ENCODE measurements at places on chromosomes 2 and 18. TPM values are rescaled to one million over a fixed set of nuclear protein-coding genes. Genes with fewer than 3 reads are reported as not detected.

Gene ZNF396
- total RNA-seq = 0.60 TPM

DNA sequence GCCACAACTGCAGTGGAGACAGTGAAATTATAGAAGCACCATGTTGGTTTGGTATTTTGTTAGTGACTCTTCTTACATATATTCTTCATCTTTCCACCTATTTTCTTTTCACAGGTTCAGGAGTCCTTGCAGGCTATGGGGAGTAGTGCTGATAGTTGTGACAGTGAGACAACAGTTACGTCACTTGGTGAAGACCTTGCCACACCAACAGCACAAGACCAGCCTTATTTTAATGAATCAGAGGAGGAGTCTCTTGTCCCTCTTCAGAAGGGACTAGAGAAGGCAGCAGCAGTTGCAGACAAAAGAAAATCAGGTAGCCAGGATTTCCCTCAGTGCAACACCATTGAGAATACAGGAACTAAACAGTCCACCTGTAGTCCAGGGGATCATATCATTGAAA is 23.6 kb downstream of the ITPRID2 start:
- H3K4me1 ChIP-seq = peaks cover 7% of the 10 kb centered on the region
- H3K27me3 ChIP-seq = no peaks in the 10 kb centered on the region
- H3K36me3 ChIP-seq = peaks cover 42% of the 10 kb centered on the region
- H3K4me3 ChIP-seq = no peak overlapping the region

Gene DNAH6
- 0.12 TPM for total RNA-seq

DNA sequence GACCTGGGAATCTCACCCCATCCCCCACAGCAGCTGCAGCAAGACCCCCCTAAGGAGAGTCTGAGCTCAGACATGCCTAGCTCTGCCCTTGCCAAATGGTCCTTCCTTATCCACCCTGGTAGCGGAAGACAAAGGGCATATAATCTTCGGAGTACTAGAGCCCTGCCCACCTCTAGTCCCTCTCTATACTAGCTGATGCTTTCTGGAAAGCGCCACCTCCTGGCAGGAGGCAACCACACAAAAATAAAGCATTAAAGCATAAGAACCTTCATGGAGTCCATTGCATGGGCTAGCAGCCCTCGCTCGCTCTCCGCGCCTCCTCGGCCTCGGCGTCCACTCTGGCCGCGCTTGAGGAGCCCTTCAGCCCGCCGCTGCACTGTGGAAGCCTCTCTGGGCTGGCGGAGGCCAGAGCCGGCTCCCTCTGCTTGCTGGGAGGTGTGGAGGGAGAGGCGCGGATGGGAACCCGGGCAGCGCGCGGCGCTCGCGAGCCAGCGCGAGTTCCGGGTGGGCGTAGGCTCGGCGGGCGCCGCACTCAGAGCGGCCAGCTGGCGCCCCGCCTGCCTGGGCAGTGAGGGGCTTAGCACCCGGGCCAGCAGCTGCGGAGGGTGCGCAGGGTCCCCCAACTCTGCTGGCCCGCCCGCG is 941.2 kb downstream of the SUCLG1 start:
- no peaks in the 10 kb centered on the region for H3K4me1 ChIP-seq
- no peaks in the 10 kb centered on the region for H3K36me3 ChIP-seq
- H3K27me3 ChIP-seq = no peaks in the 10 kb centered on the region
- DNase-seq = no peak
- H3K27ac ChIP-seq = no peak overlapping the region

Gene SGO2
- 20.9 TPM for total RNA-seq

Gene ATP6V1B1
- not detected for total RNA-seq

- H3K27me3 ChIP-seq = no peaks in the 10 kb centered on the region
- no peak overlapping the region for H3K27ac ChIP-seq
- H3K4me1 ChIP-seq = peaks cover 22% of the 10 kb centered on the region
- H3K4me3 ChIP-seq = no peak overlapping the region
Measured at GRCh38 chr18:62877411-62878221, 162.3 kb downstream of the PHLPP1 start.

GRCh38 chr2:118055512-118056164 is 32.6 kb upstream of the INSIG2 start:
- DNase-seq = no peak
- no peak overlapping the region for H3K27ac ChIP-seq
- H3K4me1 ChIP-seq = peaks cover 8% of the 10 kb centered on the region
- H3K27me3 ChIP-seq = peaks cover 15% of the 10 kb centered on the region
- no peaks in the 10 kb centered on the region for H3K36me3 ChIP-seq

DNA sequence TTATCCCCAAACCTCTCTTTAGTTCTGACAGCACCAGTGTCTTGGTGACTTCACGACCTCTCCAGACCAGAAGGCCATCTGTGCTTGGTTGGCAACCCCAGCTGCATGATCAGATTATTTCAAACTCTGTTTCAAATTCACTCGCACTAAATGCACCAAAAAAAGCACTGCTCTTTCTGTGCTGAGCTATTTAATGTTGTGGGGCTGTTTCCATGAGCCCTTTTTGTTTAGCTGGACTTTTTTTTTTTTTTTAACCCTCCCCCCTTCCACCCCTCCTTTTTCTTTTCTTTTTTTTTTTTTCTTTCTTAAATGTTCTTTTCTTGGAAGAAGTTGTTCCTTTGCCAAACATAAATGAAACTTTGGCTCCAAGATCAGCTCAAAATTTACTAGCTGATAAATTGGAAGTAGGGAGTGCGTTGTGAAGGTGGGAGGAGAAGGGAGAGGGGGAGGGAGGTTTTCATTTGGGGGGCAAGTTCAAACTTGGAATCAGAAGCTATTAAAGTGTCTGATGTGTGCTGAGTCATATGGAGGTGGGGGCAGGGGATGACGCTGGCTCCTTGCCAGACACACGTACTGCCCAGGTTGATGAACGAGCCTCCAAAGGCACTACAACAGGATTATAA is 543.0 kb upstream of the TNP1 start:
- no peak overlapping the region for H3K4me3 ChIP-seq
- H3K27ac ChIP-seq = no peak overlapping the region
- H3K27me3 ChIP-seq = peaks cover 2% of the 10 kb centered on the region
- peaks cover 5% of the 10 kb centered on the region for H3K4me1 ChIP-seq

Gene PAIP2B
- 0.44 TPM for total RNA-seq

- peak within 1 kb of the TSS; percentile 40 for H3K27ac ChIP-seq
- DNase-seq = peak; percentile 14
- H3K4me3 ChIP-seq = peak within 1 kb of the TSS; percentile 74
- H3K27me3 ChIP-seq = peaks cover 91% of the 10 kb centered on the region
- H3K36me3 ChIP-seq = peaks cover 2% of the 10 kb centered on the region
Measured at GRCh38 chr2:66434679-66435548, at the start of gene MEIS1. MEIS1 (plus strand) TSS chr2:66435125; CDS start chr2:66435857, 732 bp downstream.

GRCh38 chr2:177882501-177882900 is 190.1 kb downstream of the PDE11A start:
- DNase-seq = no peak
- H3K27me3 ChIP-seq = peaks cover 10% of the 10 kb centered on the region
- no peaks in the 10 kb centered on the region for H3K4me1 ChIP-seq
- H3K36me3 ChIP-seq = no peaks in the 10 kb centered on the region
- no peak overlapping the region for H3K27ac ChIP-seq
- H3K4me3 ChIP-seq = no peak overlapping the region

GRCh38 chr2:24205131-24205530 is 30.3 kb downstream of the FAM228A start:
- no peak overlapping the region for H3K27ac ChIP-seq
- H3K36me3 ChIP-seq = peaks cover 28% of the 10 kb centered on the region
- no peak for DNase-seq
- H3K4me1 ChIP-seq = no peaks in the 10 kb centered on the region

DNA sequence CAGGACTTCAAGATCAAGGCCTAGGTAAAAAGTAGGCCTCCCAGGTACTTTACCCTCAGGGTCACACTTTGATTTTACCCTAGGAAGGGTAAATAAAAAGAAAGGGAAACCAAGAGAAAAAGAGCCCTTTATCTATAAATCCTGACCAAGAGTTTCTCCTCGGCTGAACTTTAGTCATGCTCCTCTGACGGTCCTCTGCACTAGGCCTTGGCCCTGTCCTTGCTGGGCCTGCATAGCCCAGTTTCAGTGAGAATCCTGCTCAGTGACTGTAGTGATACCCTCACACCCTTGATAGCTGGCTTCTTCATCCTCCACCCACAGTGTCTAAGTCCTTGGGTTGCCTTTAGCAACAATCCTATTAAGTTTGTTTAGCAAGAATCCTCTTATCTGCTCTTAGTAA is 20.5 kb upstream of the ITSN2 start:
- no peaks in the 10 kb centered on the region for H3K4me1 ChIP-seq
- no peak overlapping the region for H3K4me3 ChIP-seq
- DNase-seq = no peak
- H3K27ac ChIP-seq = no peak overlapping the region

GRCh38 chr2:158407031-158407430 is 49.5 kb downstream of the CCDC148 start:
- DNase-seq = no peak
- H3K4me1 ChIP-seq = no peaks in the 10 kb centered on the region
- H3K36me3 ChIP-seq = no peaks in the 10 kb centered on the region
- peaks cover 6% of the 10 kb centered on the region for H3K27me3 ChIP-seq
- no peak overlapping the region for H3K27ac ChIP-seq

DNA sequence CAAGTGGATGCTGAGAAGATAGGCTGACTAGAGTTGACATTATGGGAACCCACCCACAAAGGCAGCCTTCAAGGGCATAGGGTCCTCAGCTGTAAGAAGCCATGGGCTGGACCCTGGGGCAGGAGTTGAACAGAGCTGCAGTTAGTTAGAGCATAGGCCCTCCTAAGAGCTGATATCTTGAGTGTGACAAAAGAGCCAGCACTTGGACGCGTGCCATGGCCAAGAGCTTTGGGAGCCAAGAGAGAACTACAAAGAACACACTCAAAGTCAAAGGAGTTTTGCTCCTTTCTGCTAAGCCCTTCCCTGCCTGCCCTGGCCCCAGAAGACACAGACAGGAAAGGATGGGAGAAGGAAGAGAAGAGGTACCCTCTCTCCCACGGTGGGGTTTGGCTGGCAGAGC is 29.9 kb upstream of the AGAP1 start:
- H3K4me3 ChIP-seq = no peak overlapping the region
- H3K4me1 ChIP-seq = no peaks in the 10 kb centered on the region
- no peak overlapping the region for H3K27ac ChIP-seq
- no peaks in the 10 kb centered on the region for H3K27me3 ChIP-seq
- no peak for DNase-seq

DNA sequence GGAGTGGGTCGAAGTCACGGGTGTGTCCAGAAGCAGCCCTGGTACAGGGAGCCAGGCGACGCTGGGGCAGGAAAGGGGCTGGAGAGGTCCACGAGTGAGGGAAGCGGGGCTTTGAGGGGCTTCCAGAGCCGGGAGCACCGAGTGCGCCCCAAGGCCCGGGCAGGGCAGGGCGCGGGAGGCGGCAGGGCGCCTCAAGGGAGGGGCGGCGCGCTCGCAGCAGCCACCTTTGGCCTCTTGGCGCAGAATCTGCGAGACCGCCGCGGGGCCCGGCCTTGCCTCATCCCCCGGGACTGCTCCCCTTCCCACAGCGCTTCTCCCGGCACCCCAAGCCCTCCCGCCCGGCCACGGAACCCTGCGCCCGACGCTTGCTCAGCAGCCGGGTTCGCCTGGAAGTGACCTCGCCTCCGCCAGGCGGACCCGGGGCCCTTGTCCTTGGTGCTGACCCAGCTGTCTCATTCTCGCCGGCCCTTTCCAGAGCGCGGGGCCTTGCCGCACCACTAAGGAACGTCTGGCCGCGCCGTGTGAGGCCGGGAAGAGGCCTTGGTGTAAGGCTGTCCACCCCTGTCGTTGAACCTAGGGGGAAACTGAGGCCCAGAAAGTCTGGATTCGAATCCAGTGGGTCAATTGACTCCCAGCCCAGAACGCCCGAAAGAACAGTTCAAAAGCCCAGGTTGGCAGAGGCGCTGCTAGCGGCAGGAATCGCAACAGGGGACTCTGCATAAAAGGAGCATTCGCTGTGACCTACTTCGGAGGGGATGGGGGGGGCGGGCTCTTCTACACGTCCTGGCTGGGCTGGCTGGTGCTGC is 584 bp upstream of the DNER start:
- H3K4me1 ChIP-seq = no peaks in the 10 kb centered on the region
- H3K36me3 ChIP-seq = no peaks in the 10 kb centered on the region
- H3K4me3 ChIP-seq = no peak overlapping the region
- H3K27me3 ChIP-seq = peaks cover 64% of the 10 kb centered on the region

- H3K27ac ChIP-seq = no peak overlapping the region
- H3K4me1 ChIP-seq = peaks cover 44% of the 10 kb centered on the region
- no peak overlapping the region for H3K4me3 ChIP-seq
- peaks cover 24% of the 10 kb centered on the region for H3K27me3 ChIP-seq
Measured at GRCh38 chr18:62721839-62722795, 6.8 kb downstream of the PHLPP1 start.

Gene DLGAP1
- 0.36 TPM for total RNA-seq

Gene RPS27A
- total RNA-seq = 949 TPM

GRCh38 chr18:76264198-76264875 is 230.7 kb downstream of the ZNF516 start:
- no peaks in the 10 kb centered on the region for H3K36me3 ChIP-seq
- H3K27ac ChIP-seq = no peak overlapping the region
- DNase-seq = no peak

GRCh38 chr2:102618452-102619413 is 620 bp upstream of the SLC9A2 start:
- no peaks in the 10 kb centered on the region for H3K36me3 ChIP-seq
- no peak for DNase-seq
- H3K4me1 ChIP-seq = peaks cover 9% of the 10 kb centered on the region
- H3K4me3 ChIP-seq = peak overlapping the region; percentile 70

DNA sequence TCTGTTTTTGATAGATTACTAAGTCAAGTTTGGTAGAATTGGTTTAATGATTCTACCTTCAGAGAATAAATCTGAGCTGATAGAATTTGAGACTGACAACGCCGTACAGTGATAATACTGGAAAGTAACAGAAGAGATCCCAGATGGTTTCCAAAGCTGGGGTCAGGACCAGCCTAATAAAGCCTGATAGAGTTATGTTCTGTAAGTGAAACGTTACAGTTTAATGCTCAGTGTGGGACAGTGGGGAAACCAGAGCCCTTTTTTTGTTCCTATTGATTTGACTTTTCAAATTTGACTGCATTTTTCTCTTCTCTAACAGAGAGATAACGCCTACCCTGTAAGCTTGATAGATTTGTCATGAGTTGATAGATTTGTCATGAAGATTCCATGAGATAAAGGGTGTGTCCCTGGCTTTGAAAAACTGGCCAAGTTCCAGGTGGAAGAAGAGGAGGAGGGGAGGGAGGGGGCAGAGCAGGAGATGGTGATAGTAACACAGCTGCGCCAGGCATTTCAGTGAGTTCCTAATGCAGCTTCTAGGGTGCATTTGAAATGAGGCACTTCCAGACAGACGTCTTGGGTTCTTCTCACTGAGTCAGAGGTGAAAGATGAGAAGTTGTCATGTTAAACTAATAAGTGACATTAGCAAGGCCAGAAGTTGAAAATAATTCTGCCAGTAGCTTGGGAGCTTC is 65.1 kb downstream of the CERS6 start:
- H3K27ac ChIP-seq = no peak overlapping the region
- peaks cover 2% of the 10 kb centered on the region for H3K36me3 ChIP-seq
- no peaks in the 10 kb centered on the region for H3K27me3 ChIP-seq
- no peak overlapping the region for H3K4me3 ChIP-seq
- no peak for DNase-seq

DNA sequence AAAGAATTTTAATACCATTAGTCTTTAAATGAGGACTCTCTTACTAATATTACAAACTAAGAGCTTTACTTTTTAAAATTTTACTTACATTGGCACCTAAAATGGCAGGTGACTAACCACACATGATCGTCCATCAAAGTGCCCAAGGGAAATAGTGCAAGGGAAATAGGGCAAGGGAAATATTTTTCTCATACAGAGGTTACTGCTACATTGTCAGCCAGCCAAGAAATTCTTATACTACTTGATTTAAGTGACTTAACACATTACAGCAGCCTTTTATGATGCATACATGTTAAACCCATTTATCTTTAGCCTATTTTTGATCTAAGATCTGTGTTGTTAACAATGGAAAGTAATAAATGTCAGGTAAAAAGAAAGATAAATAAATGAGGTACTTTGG is 587.2 kb upstream of the PKDCC start:
- no peaks in the 10 kb centered on the region for H3K36me3 ChIP-seq
- H3K27ac ChIP-seq = no peak overlapping the region

Measured in activated T-helper 1 cell treated with anti-CD3 and anti-CD28 coated beads, Interleukin-12 subunit alpha, Interleukin-12 subunit beta, Interleukin-2, Interleukin-4 antibody, amounts not matched to agents 30 ng/mL and 10 ng/mL and 1 ng/mL, durations not matched to agents 14 hours and 24 hours and 36 hours (primary cell).